GDM1 (cell line): ENCODE measurements at places on chromosomes 5 and 9.
A peak's percentile ranks its signal among the peaks of the same experiment; 100 is the strongest.

DNA sequence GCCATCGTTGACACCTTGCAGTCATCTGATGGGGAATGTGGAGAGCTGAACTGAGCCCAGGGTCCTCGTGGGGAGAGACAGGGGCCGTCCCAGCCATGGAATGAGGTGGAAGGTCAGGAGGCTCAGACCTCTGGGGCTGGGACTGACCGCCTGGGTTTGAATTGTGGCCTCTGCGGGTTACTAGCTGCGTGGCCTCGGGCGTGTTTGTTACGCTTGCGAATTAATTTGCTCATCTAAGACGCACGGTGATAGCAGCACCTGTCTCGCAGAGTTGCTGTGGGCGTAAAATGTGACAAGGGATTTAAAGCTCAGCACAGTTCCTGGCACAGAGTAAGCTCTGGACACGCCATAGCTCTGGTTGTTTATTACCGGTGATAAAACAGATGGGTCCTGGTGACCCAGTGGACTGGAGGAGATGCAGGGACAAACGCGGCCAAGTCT, 19.4 kb upstream of the DAB2IP start:
- DNase-seq = no peak

DNA sequence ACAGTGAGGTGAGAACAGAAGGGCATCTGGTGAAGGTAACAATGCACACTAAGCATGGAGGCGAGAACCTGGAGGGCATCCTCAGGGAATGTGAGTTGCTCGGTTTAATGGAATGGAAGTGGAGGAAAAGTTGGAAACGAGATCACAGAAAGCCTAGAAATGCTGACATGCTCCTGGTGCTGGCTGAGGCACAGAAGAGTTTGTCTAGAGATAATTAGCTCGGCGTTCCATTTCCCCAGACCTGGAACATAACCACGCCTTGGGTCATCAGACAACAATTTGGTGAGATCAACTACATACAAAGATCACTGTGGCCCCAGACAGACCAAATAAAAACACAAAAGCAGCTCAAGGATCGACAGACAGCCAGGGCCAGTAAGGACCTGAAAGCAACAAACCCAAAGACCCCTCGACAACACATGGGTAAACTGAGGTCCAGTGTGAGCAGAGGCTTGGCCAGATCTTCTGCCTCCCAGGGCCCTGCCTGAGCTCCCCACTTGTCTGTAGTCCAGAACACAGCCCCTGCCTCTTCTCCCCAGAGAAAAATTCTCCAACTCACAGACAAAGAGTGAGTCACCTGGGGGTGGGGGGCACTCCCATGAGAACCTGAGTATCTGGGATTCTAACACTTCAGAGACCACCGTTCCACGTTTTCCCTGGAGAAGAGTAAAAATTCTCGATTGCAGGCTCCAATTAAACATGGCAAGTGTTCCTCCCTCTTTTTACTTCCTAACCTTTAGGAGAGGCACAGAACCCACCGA, 52.5 kb downstream of the SHB start:
- DNase-seq = no peak

DNA sequence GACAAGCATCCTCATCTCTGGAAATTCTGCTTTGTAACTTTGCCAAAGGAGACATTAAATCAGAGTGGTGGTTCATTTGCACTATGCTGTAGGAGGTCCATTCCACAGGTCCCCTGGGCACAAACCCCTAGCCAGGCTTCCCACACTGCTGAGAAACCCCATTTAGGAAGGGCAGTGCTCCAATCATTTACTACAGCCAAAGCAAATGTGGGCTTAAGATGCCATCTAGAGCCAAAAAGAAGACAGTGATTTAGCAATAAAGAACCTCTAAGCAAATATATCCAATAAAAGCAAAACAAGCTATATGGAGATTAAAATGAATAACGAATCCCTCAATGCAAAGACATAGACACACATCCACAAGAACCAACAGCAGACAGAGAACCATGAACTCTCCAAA, 129.0 kb upstream of the ALDH1B1 start:
- no peak for DNase-seq

DNA sequence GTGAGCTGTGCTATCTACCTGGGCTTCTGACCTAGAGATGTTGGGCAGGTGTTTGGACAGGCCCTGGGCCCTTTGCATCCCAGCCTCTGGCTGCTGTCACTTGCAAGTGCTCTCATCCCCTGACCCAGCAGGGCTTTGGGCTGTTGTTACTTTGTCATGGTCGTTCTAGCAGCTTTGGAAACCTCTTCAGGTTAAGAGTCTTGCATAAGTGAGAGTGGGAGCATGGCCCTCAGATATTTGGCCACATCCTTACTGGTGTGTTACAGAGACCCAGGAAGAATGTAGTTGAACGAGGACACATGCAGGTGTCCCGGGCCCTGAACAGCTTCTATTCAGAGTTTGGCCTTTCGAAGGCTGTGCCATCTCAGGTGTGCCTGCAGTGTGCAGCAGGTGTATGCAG, 4.5 kb downstream of the TENT4A start:
- DNase-seq = no peak

DNA sequence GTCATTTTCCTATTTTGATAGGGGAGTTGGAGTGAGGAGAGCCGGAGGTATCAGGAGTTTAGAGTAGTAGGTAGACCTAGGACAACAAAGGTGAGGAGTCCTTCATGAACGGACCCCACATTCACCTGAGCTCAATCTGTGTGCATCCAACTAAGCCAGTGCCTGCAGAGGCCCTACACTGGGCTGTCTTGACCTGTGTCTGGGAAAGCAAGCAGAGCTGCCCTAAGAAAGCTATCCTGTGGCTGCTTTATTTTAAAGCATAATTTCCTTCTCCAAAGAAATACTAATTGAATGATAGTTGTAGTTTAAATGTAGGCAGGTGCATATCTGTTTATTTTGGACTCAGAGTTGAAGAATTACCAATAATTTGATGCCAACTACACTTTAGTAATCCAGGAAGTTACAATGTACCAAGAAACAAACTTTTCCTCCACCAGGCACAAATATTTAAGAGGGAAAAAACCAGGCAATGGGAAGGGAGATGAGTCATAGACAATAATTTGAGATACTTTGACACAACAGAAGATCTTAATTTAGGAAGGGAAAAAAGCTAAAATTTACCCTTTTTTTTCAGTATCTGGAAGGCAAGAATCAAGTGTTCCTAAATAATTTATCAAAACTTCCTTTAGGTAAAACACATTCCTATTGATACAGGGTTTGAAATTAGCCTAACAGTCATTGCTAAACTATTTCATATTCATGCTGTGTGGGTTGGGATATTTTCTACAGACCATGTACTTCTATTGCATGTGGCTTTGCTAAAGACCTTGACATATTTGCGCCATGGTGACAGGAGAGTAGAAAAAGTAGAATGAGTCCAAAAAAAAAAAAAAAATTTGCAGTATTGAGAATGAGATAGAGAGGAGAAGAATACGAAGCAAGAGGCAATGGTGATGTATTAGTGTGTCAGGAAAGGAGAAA, 376.6 kb upstream of the TUSC1 start:
- no peak for DNase-seq

- DNase-seq = no peak
These were observed 28.5 kb upstream of the LRRC14B start for GRCh38 chr5:162565-163337.

DNA sequence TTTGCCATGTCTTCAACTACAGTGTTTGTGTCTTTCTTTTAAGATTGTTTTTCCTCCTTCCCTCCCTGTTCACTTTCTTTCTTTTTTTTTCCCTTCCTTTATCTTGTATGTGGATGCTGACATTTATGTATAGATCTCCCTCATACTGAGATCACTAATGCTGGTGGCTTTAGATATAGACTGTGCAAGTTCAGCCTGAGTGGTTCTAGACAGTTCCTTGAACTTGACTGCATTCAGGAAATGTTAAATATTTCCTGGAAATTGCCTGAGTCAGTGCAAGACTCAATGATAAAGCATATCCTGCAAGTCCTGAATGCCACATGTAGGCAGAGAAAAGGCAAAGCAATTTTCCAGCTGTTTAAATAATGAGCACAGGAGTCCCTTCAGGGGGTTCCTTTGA, 182.5 kb upstream of the NR3C1 start:
- DNase-seq = no peak

DNA sequence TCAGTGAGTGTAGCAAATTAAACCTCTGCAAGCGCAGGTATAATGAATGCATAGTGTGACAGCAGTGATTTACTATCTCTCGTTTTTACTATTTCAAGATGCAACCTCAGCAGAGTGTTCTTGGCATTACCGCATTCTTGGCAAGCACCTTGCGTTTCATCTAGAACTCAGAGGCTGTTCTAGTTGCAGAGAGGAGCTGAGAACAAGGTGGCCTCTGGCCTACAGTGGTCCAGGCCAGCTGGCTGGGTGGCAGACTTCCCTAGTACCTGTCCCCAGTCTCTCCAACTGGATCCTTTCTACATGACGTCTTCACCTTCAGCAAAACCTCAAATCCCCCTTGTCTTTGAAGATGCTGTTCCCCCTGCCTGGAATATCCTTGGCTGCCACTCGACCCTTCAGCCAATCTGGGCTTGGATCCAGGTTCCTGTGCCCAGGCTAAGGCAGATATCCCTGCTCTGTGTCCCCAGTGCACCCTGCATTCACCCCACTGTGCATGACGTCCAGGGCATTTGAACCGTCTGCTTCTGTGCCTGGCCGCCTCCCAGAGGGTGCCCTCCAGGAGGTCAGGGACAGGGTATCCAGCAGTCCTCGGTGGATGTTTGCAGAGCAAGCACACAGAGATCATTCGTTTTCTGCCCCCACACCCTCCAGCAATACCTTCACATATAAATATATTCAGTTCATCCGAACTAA, 120.4 kb upstream of the CPEB4 start:
- DNase-seq = no peak

GRCh38 chr5:100855295-100855694, 47.8 kb downstream of the ST8SIA4 start:
- no peak for DNase-seq

- no peak for DNase-seq
These were observed 23.2 kb upstream of the SLC25A51 start for GRCh38 chr9:37927132-37927531.

DNA sequence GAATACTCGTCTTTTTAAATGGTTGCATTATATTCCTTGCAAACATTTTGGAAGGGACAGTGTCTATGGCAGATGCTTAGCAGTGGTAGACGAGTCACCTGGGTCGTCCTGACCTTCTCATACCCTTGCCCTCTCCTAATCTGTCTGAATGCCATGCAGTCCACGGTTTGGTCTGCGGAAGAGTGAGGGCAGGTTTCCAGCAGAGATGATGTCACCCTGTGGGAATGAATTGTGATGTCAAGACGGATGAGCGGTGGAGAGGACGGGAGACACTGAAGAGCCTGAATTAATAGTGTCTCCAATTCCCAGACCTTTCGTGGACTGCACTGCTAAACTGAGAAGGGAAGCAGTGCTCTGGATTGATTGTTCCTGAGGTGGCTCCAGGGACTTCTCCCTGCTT, 329.0 kb upstream of the PANK3 start:
- no peak for DNase-seq

DNA sequence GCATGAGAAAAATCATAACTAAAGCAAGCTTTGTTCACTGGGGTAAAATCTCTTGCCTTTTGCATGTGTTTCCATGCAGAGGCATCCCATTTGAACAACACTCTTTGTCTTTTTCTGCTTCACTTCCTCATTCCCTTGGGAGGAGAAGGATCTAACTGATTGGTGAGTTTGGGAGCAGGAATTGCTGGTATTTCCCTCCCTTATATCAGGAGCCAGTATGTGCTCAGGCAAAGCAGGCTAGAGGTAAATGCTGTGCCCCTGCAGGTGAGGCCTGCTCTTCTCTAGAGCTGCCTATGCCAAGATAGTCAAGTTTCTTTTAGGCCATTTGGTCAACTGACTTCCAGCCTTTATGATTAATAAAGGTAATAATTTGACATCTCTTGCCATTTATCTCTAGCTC, 179.9 kb downstream of the COX7C start:
- DNase-seq = no peak

- DNase-seq = no peak
These were observed 29.9 kb upstream of the OBP2B start for GRCh38 chr9:133238851-133239532.

GRCh38 chr9:89006996-89007967, 16.0 kb downstream of the S1PR3 start:
- no peak for DNase-seq

DNA sequence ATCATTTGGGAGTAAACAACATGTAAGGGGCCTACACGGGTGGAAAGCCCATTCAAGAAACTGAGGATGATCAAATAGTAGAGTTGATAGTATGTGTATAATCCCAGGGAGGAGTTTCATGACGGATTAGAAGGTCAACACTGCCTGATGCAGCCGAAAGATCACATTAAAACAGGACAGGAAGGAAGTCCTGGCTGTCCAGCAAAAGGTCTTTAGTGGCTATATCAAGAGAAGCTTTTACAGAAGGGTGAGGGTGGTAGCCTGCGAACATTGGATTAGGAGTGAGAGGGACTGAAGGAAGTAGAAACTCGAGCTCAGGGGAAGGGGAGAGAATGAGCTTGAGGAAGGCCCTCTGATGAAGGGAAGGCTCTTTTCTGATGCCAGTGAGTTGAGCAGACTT, 36.0 kb downstream of the DOCK8 start:
- no peak for DNase-seq

- DNase-seq = no peak
These were observed 163.6 kb upstream of the CDH6 start for GRCh38 chr5:31029925-31030324.

DNA sequence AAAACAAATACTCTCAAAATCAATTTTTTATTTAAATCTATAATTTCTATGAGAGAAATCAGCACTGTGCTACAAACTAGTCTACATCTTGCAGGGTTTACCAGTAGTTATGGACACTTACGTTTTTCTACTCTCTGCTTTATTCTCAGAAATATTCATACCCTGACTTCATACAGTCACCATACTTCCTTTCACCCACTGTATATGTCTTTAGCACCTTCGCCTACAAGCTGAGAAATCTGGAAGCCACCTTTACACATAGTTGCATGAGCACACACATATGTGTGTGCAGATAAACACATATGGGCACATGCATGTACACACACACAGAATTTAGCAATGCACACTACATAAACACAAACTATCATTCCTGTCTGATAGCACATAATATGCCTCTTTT, 177.0 kb downstream of the ST8SIA4 start:
- no peak for DNase-seq

DNA sequence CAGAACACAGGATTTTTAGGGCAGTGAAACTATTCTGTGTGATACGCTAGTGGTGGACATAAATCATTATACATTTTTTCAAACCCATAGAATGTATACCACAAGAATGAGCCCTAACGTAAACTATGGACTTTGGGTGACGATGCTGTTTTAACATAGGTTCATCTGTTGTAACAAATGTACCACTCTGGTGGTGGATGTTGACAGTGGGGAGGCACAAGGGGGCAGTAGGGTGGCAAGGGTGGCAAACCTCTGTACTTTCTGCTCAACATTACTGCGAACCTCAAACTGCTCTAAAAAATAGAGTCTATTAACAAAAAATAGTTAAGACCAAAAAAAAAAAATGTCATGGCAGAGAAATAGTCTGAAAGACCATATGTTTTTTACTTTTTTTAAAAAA, 9.1 kb upstream of the MVB12B start:
- no peak for DNase-seq

GRCh38 chr5:110054240-110054639, 364.5 kb downstream of the MAN2A1 start:
- peak; percentile 54 for DNase-seq
